ENCODE measurements at places on chromosomes 1 and 21. TPM values are rescaled to one million over a fixed set of nuclear protein-coding genes. Genes with fewer than 3 reads are reported as not detected.

Gene MAEL
- polyA plus RNA-seq: 0.20 TPM

DNA sequence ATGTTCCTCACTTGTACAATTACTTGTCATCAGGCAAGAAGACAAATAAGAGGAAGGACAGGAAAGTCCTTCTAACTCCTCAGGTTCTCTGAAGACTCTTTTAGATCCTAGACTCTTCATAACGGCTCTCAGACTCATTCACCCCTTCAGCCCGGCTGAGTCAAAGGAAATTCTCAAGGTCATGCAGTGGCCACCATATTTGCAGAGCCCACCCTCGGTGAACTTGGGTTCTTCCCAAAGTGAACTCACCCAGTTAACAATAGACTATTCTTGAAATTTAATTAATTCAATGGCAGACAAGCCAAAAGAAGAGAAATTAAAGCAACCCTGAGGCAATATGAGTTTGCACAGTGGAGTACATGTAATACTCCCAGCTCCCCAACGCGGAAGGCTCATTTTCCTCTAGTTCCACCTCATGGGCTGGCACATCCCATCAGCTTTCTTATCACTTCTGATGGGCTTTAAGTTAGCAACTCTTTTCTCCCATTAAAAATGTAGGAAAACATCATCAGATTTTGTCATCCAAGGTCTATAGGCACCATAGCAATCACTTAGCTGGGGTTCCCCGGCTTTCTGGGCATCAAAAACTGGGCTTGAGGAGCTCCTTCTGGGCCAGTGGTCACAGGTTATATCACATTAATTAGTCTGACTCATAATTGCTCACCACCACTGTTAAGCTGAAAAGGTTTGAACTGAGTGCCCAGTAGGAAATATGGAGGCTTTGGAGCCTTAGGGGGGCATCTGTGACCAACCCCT is 27.8 kb upstream of the TIAM1 start:
- no peak for DNase-seq

GRCh38 chr1:56189454-56189853 is 389.9 kb downstream of the PLPP3 start:
- no peak for DNase-seq

Gene U2AF1
- 23.2 TPM for polyA plus RNA-seq

Gene TMPRSS15
- polyA plus RNA-seq: 0.38 TPM

Gene CFHR5
- polyA plus RNA-seq: not detected

All from ovary (tissue), 10 donors.